ENCODE measurements at places on chromosomes 4 and X. TPM values are rescaled to one million over a fixed set of nuclear protein-coding genes. Genes with fewer than 3 reads are reported as not detected.

TMEM156 gene
- total RNA-seq, result 10.8 TPM

CCSER1 gene
- 2.9 TPM for total RNA-seq

RPL34 gene
- total RNA-seq, result 534 TPM

PSMD10 gene
- 144 TPM for total RNA-seq

SPP1 gene
- 58.1 TPM for total RNA-seq

GYPA gene
- total RNA-seq, result not detected

CT45A1 gene
- total RNA-seq, result not detected

FGG gene
- not detected for total RNA-seq

PALLD gene
- 123 TPM for total RNA-seq

ASB12 gene
- not detected for total RNA-seq

ADGRG4 gene
- total RNA-seq, result not detected

RELL1 gene
- 90.5 TPM for total RNA-seq

FAM47A gene
- not detected for total RNA-seq

CPE gene
- 1.00 TPM for total RNA-seq

LINC00632 gene
- 9.8 TPM for total RNA-seq

RNF212 gene
- 2.0 TPM for total RNA-seq

TMPRSS11D gene
- total RNA-seq, result under 0.01 TPM

ZCCHC18 gene
- total RNA-seq, result 2.0 TPM

CT83 gene
- total RNA-seq, result not detected

NOX1 gene
- not detected for total RNA-seq

WDR1 gene
- total RNA-seq, result 445 TPM

HAUS3 gene
- total RNA-seq, result 17.7 TPM

MPP1 gene
- 18.8 TPM for total RNA-seq

SEL1L3 gene
- 40.1 TPM for total RNA-seq

BMP3 gene
- under 0.01 TPM for total RNA-seq

HSFX2 gene
- total RNA-seq, result not detected

GPAT3 gene
- total RNA-seq, result 30.2 TPM

MID1IP1 gene
- total RNA-seq, result 88.2 TPM

TRIM60 gene
- total RNA-seq, result not detected

UGT2B10 gene
- total RNA-seq, result not detected

FHDC1 gene
- total RNA-seq, result 0.25 TPM

NDST3 gene
- not detected for total RNA-seq

HSFX1 gene
- total RNA-seq, result 1.00 TPM

ZXDB gene
- total RNA-seq, result 13.2 TPM

PARM1 gene
- total RNA-seq, result 0.66 TPM

DUX4 gene
- not detected for total RNA-seq

SULT1B1 gene
- total RNA-seq, result 0.12 TPM

COL4A6 gene
- total RNA-seq, result 3.8 TPM

TMA16 gene
- total RNA-seq, result 38.0 TPM

NAA11 gene
- not detected for total RNA-seq

SERTM2 gene
- 1.9 TPM for total RNA-seq

NSDHL gene
- total RNA-seq, result 45.5 TPM

BMX gene
- total RNA-seq, result 0.11 TPM

PRSS12 gene
- 21.4 TPM for total RNA-seq

Measured in uterine smooth muscle cell (primary cell).